Activated CD8-positive, alpha-beta memory T cell treated with anti-CD3 and anti-CD28 coated beads for 1 hour (primary cell): ENCODE measurements at places on chromosomes 12 and 14.

GRCh38 chr12:98737322-98737712 is 92.2 kb downstream of the APAF1 start:
- no peak for DNase-seq

DNA sequence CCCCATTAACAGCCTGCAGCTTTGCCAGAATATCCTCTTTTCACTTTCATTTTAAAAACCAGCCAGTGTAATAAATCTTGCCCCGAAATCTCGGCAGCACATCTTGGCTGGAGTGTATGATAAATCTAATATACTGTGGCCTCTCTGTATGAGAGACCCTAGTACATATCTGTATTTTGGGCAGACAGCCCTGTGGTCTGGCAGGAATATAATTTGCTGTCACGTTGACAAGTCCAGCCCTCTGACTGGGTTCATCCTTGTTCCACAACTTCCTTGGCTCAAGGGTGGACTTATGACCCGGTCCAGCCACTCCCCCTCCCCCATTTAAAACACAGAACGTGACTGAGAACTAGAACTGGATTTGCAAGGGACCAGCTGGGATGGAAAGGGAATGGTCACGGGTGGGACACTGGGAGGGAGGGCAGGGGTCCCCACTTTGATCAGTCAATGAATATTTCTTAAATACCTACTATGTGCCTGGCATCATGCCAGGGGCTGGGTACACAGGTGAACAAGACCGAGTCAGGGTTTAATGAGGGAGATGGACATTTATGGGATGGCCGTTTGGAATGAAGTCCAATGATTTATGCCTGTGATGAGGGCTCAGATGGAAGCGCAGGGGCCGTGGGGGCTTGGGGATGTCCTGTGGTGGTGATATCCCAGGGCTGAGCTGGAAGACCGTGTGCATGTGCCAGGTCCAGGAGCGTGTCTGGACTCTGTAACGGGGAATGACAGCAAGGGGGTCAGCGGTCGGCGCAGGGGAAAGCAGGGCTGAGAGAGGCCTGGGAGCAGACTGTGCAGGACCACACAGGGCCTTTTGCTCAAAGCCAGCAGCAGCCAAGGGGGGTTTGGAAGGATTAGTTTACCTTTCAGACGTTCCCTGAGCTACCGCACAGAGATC is 190.5 kb downstream of the PHETA1 start:
- no peak for DNase-seq

GRCh38 chr12:41653386-41654326 is 465.5 kb downstream of the PDZRN4 start:
- no peak for DNase-seq

- no peak for DNase-seq
These were observed 135.8 kb upstream of the PLXNC1 start for GRCh38 chr12:94012590-94012989.

GRCh38 chr12:130832561-130833209 is 6.4 kb downstream of the STX2 start:
- no peak for DNase-seq

DNA sequence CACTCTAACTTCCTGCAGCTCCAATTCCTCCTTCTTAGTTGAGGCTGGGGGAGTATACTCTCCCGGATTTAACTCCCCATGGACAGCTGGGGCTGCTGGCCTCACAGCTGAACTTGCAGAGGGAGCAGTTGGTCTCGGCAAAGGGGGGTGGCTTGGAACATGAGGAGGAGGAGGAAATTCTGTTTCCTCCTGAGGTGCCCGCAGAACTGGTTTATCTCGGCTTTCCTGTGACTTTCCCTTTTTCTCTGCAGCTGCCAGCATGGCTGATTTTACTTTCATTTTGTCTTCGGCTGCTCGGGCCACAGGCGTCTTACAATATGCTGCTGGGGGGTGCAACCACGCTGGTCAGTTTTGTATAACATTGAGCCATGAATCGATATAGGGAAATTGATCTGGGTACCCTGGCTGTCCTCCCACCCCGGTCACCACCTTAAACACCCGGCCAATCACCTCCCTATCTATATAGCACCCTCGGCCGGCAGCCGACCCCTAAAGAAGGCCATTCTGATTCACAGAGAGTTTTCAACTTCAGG is 1317.6 kb downstream of the TMEM121 start:
- no peak for DNase-seq

GRCh38 chr12:630656-631632 is 32.3 kb downstream of the NINJ2 start:
- DNase-seq: no peak

- DNase-seq: no peak
These were observed 61.3 kb upstream of the CORO1C start for GRCh38 chr12:108792361-108793292.

DNA sequence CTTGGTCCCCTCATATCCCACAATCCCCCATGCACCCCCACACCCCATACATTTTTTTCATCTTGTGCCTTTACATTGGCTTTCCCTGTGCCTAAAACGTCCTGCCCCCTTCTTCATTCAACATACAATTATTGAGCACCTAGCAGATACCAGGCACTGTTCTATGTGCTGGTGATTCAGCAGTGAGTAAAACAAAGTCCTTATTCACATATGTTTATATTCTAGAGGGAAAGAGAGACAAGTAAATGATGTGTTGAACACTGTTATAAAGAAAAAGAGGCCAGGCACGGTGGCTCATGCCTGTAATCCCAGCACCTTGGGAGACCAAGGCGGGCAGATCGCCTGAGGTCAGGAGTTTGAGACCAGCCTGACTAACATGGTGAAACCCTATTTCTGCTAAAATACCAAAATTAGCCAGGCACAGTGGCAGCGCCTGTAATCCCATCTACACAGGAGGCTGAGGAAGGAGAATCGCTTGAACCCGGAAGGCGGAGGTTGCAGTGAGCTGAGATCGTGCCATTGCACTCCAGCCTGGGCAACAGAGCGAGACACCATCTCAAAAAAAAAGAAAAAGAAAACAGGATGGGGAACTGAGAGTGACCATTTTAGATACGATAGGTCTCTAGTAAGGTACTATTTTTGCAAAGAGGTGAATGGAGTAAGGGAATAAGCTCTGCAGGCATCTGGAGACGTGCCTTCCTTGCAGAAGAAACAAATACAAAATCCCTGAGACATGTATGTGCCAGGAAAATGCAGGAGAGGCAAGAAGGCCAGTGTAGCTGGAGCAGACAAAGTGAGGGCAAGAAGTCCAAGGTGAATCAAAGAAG is 12.2 kb downstream of the SLC7A7 start:
- DNase-seq: no peak

DNA sequence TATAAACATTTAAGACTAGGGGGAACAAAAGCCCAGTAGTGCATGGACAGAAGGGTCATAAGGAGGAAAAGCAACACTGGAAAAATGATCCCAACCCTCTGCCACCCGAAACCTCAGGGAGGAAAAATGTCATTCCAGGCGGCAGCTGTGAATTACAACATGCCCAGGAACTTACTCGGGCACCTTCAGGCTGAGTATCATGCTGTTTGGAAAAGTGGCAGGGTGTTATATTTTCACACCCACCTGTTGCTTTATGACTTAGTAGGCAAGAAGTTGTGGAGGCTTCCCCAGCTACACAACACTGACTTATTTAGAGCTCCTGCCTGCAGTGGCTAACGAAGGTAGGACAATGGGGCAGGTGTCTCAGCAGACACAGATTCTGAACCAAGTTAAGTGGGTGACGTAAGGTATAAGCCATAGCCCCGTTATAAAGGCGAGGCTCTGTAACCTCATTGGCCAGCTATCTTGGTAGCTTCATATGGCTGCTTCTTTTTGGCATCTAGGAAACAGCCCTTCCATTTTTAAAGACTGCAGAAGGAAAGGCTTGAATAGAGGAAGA is 96.1 kb upstream of the IFNG-AS1 start:
- DNase-seq: no peak

DNA sequence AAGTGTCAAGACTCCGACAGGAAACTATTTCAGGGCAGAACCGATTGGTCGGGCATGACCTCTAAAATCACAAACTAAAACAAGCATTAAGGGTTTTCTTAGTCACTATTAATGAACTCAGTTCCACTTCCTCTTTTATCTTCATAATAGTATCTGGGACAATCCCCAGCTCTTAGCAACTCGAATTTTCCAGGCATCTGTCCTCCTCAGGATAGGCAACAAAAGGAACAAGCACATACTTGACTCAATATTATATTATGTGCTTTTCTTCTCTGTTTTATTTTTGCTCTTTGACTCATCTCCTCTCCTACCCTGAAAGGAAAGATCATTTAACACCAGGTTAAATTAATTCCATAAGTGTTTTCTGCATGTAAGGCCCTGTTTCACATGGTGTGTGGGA is 638.3 kb upstream of the TBX3 start:
- DNase-seq: no peak

DNA sequence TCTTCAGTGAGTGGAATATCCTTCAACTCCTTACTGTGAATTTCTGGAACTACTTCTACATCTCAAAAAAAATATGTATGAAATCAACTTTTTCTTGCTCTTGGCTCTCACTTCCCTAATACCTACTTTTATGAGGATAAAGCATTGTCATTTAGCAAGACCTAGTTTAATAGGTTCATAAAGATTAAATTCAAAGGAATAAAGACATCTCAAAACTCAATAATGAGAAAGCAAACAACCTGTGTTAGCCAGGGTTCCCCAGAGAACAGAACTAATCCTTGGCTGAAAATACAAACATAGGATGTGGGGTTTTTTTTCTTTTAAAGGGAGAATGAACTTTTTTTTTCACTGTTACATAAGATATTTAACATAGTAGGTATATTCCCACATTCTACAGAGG is 57.9 kb downstream of the SCFD1 start:
- no peak for DNase-seq

GRCh38 chr12:121663610-121663929 is 5.9 kb downstream of the MORN3 start:
- DNase-seq: no peak

GRCh38 chr12:91482231-91482630 is 299.6 kb upstream of the DCN start:
- no peak for DNase-seq

DNA sequence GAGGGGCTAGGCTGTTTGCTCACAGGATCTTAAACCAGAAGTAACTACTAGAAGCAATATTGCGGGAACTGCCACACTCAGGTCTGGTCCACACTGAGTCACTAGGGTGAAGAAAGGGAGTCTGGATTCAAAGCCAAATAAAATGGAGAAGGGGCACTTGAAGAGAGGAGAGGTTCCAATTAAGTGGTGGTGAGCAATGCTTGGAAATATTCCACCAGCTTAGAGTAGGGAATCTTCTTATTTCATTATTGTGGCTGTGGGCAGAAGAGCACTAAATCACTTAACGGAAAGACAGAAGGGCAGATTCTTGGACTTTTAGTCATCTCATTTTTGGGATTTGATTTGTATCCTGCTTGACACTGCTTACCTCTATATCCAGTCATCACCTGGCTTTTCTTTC is 48.6 kb upstream of the PPP1R12A start:
- DNase-seq: no peak

- no peak for DNase-seq
These were observed 17.8 kb upstream of the MEG3 start for GRCh38 chr14:100807979-100808734.

- no peak for DNase-seq
These were observed 103.0 kb downstream of the FSCB start for GRCh38 chr14:44404036-44404435.

DNA sequence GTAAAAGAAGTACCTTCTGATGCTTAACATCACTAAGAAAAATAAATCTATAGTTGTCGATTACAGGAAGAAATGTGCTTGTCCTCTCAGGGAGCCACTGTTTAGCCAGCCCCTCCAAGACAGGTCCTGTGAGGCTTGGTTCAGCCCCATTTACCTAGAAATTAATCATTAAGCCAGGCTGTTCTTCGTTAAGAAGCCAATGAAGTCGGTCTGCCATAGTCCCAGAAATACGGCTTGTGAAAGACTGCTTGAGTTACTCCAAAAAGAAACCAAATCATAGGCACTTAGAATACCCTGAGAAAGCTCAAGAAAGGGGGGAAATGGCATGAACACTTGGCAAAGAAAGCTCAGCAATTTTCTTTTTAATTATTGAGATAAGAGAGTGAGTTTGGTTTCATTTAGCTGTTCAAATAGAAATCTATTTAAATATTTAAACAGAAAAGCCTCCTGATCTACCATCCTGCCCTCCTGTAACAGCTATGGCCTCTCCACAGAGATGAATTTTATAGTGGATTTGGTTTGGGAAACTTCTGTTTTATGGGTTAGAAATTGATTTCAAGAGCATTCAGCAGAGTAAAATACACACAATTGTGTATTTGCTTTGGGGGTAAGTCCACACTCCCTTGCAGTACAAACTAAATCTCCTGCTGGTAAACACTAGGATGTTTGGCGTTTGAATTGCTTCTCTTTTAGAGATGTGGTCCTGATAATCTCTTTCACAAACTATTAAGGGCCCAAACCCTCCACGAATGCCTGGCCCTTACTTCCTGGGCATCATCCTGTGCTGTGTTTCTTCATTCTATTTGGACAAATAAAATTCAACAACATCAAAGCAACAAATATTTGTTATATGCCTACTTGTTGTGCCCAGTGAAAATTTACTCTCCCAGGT is 234.4 kb downstream of the SEC23A start:
- no peak for DNase-seq

- no peak for DNase-seq
These were observed 67.2 kb downstream of the GLT1D1 start for GRCh38 chr12:128920468-128920867.

- no peak for DNase-seq
These were observed 297.9 kb upstream of the G2E3 start for GRCh38 chr14:30260833-30261607.

DNA sequence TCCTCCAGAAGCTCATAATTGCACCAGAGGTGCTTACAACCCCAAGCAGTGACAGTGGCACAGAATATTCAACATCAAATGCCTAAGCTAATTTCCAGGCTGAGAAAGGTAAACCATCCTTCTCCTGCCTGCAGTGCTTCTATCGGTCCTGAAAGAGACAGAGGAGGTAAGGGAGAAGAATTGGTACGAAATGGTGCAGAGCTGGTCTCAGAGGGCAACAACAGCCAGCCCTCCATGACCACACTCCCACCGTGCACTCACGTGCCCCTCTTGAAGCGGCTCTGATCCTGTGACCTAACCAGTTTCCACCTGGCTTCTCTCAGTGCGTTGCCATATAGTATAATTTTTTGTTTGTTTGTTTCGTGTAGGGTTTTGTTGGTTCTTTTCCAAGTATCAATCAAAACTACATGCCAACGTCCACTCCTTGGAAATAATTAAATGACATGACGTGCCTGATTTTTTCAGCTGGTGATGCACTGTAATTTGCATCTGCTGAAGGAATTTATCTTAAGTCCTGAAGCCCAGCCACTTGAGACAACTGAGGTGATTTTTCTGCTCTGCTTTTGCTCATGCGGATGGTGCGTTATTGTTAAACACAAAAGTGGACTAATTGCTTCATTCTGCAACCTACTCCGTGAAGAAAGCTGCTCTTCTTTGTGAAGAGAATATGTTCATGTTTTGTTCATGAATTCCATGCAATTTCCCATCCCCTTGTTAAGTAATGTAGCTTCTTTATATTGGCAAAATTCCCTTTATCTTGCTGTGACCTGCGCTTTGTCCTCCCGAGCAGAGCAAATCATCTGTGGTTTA is 1.3 kb upstream of the ATP2A2 start:
- DNase-seq: no peak

- no peak for DNase-seq
These were observed 17.9 kb upstream of the ALDH2 start for GRCh38 chr12:111748867-111749266.

GRCh38 chr12:19553175-19553574 is 113.9 kb downstream of the AEBP2 start:
- no peak for DNase-seq

- DNase-seq: no peak
These were observed 43.9 kb upstream of the PLEKHG6 start for GRCh38 chr12:6266541-6266966.

- no peak for DNase-seq
These were observed 113.6 kb downstream of the CHST11 start for GRCh38 chr12:104570174-104570907.

- no peak for DNase-seq
These were observed 129.3 kb downstream of the ZFP36L1 start for GRCh38 chr14:68663385-68664076.
